Hepatocyte (in vitro differentiated cells): ENCODE measurements at places on chromosomes 13 and 19.

GRCh38 chr19:18878858-18879578 lies 16.9 kb downstream of the CERS1 start:
- DNase-seq = no peak

- DNase-seq = no peak
Observed at GRCh38 chr19:45156011-45156630, 4.7 kb downstream of the NKPD1 start.

GRCh38 chr13:92681239-92681638 lies 545.4 kb upstream of the GPC6 start:
- DNase-seq = no peak

GRCh38 chr19:46744005-46744691 lies 1.7 kb upstream of the FKRP start:
- no peak for DNase-seq

GRCh38 chr19:3442487-3443071 lies 37.7 kb downstream of the SMIM24 start:
- DNase-seq = no peak

DNA sequence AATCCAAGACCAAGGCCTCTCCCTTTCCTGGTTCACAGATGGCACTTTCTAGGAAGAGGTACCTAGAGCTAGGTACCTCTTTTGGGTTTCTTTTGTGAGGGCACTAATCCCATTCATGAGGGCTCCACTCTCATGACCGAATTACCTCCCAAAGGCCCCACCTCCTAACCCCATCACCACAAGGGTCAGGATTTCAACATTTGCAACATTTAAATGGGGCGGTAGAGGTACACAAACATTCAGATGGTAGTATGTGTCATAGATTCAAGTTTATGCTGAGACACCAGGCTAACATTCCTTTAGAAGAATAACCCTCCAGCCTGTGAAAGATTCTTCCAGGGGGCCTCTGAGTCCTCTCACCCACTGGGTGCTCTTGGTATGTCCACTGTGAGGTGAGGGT lies 116.3 kb downstream of the FOXO1 start:
- no peak for DNase-seq

DNA sequence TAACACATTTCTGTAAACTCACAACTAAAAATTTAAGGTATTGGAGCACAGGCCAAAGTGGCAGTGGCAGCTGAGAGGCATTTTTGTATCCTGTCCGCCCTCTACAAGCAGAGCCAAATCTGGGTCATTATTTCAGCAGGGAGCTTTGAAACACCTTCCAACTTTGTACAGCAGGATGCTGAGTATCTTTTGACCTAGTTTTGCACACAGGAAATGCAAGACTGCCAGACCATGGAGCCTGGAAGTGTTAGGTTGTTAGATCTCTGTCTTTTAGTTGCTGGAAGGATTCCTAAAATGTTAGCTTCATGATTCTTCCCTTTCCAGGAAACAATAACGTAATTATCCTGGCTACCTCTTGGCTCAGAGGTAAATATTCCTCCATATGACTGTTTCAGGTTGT lies 148.6 kb upstream of the ATXN8OS start:
- no peak for DNase-seq

- no peak for DNase-seq
Observed at GRCh38 chr13:51912091-51912490, 50.3 kb downstream of the CCDC70 start.

- DNase-seq = no peak
Observed at GRCh38 chr13:48192411-48192935, 40.5 kb upstream of the ITM2B start.

DNA sequence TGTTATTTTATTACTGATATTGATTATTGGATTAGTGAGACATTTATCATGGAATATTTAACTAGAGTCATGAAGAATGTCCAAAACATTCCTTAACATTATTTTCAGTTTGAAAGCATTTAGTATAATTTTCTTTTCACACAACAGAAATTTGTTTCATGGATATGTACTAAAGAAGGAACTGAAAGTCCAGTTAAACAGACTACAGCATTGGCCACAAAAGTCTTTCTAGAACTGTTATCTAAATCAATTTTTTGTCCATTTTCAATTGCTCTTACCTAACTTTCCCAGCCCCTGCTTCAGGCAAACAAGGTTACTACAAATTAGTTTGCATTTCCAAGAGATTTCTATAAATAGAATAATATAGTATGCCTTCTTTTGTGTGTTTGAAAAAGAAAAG lies 1018.0 kb upstream of the PCDH20 start:
- no peak for DNase-seq

DNA sequence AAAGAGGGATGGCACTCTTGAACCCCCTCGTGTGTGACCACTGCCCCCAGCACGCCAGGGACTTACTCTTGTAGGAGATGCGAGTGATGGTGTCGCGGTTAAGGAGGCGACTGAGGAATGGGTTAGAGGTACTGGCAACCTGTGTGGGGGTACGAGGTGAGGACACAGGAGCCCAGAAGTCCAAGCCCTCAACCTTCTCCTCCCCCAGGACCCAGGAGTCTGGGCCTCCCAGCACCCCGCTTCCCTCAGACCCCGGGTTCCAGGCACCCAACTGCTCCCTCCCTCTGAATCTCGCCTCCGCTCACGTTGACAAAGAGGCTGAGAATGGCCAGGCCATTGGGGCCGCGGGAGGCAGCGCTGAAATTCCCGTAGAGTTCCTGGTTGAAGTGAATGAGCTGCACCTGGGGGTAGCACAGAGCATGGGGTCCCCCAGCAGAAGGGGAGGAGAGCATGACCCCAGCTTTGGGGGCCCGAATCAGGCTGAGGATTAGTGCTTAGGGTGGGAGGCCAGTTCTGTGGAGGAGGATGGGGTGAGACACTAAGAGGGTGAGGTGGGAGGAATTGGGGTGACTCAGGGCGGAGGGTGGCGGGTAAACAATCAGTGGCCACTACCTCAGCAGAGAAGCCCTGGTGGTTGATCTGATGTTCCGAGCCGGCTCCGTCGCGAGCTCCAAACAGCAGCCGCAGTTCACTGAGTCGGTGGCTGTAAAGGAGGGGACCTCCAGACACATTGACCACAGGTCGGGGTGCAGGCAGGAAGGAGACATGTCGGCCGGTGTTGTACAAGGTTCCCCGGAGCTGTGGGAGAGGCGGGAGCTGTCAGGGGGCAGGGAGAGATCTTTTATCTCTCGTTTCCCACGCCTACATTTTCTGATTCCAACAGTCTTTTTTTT lies 2.5 kb upstream of the DBP start:
- no peak for DNase-seq

- no peak for DNase-seq
Observed at GRCh38 chr19:50520822-50521465, 7.2 kb upstream of the ASPDH start.

GRCh38 chr13:31052478-31052877 lies 109.2 kb downstream of the HSPH1 start:
- DNase-seq = no peak
